Stimulated activated CD4-positive, alpha-beta T cell treated with anti-CD3 and anti-CD28 coated beads, Interleukin-2, amount 100 ng/mL, for 24 hours (primary cell): ENCODE measurements at places on chromosomes 7 and 10.

- no peak for DNase-seq
These were observed 41.4 kb downstream of the EBF3 start for GRCh38 chr10:129922598-129923123.

- DNase-seq: no peak
These were observed 185.1 kb upstream of the PRPS1L1 start for GRCh38 chr7:18212758-18213157.

DNA sequence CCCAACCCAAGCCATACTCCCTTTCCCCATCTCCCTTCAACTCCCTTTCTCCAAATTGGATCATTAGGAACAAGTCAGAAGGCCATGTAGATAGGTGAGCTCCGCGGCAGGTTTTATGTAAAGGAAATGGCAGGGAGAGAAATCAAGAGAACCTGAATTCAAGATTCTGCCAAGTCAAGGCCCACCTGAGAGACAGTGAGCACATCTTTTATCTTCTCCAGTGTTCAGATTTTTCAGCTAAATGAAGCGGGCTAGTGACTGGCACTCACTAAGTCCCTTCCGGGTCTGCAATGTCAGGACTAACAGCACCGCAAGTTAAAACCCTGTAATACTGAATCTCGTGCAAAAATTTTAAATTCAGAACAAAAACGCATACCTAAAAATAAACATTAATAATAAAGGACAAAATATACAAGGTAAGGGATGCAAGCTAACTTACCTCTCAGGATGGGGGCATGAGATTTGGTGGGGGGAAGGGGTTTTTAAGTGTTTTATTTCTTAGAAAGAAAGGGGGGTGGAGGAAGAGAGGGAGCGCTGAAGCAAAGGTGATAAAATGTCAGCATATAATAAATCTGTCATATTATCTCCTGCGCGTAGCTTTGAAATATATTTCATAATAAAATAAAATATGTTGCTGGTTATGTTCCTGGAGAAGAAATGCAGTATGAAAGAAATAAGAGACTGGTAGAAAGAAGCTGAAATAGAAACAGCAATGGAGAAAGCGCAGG, 17.6 kb downstream of the TCAF1 start:
- DNase-seq: no peak

DNA sequence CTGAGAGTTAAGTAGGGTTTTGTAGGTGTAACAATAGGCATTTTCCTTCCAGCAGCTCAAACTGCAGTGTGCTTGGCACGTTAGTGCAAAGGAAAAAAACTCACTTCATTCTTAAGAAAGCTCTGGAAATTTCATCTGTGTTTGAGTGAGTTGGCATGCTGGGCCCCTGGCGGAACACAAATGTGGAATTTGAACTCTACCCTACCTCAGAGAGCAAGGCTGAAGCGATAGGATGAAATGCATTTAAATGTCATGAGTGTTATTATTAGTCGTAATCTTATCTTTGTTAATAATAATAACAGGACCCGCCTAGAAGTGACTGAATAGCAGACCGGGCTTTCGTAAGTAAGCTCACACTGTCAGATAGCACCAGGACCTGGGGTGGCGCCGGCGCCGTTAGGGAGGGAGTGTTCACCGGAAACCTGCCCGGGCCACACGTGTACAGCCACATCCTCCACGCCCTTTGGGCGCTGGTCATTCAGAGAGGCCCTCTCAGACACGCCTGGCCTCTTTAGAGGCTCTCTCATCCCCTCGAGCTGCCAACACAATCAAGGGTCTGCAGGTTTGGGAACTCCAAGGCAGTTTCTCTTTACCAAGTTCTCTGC, 63.5 kb downstream of the GRK5 start:
- peak; percentile 48 for DNase-seq

DNA sequence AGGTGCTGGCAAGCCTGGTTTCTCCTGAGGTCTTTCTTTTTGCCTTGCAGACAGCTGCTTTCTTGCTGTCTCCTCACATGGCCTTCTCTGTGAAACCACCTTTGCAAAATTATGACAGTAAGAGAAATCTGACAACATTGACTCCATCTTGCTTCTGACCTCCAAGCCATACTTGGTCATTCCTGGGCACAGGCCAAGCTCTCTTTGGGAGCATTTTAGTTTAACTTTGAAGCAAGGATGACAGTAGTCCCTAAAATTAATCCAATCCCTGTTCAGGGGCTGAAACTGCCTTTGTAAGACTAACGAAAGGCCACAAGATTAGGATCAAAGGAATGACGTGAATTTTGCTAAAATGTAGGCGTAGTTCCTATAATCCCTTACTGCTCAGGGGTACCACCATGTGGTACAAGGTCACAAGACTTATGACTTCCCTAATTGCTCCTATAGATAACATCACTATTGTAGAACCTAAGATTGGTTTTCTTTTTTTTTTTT, 25.1 kb upstream of the NRBF2 start:
- DNase-seq: no peak

GRCh38 chr7:45196374-45196773, 38.8 kb downstream of the RAMP3 start:
- peak; percentile 66 for DNase-seq

- DNase-seq: no peak
These were observed 283.7 kb upstream of the FZD1 start for GRCh38 chr7:90980545-90980944.

DNA sequence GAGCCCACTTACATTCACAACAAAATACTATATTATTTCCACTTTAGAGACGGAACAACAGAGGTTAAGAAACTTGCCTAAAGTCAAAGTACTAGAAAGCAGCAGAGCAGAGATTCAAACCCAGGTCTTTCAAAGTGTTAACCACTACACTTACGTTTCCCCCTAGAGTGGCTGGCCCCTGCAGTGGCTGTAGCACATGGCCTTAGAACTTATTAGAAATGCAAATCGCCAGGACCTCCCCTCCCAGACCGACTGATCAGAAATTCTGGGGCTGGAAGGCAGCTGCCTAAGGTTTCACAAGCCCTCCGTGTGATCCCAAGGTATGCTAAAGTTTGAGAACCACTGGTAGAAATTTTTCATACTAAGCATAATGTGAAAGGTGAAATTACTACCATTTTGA, 8.1 kb downstream of the MPP7 start:
- no peak for DNase-seq

DNA sequence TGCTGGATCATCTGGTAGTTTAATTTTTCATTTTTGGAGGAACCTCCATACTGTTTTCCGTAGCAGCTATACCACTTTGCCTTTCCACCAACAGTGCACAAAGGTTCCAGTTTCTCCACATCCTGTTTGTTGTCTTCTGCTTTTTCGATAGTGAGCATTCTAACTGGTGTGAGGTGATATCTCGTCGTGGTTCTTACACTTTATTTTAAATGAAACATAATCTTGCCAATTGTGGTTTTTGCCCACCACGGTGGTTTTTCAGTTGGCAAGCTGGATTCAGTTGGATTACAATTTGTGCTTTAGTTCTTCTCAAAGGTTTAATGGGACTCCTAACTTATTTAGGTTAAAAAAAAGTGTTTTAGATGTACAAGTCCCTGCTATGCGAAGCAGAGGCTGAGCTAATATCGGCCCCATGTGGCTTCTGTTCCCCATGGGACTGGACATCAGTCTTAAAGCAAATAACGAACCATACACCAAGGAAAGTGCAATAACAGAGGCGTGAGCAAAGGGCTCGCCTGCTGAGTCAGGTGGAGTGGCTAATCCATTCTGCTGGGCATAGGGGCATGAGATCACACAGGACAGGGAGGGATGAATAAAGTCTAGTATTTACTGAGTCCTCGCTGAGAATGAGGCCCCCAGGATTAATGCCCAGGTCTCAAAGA, 153.6 kb downstream of the AOAH start:
- DNase-seq: no peak

DNA sequence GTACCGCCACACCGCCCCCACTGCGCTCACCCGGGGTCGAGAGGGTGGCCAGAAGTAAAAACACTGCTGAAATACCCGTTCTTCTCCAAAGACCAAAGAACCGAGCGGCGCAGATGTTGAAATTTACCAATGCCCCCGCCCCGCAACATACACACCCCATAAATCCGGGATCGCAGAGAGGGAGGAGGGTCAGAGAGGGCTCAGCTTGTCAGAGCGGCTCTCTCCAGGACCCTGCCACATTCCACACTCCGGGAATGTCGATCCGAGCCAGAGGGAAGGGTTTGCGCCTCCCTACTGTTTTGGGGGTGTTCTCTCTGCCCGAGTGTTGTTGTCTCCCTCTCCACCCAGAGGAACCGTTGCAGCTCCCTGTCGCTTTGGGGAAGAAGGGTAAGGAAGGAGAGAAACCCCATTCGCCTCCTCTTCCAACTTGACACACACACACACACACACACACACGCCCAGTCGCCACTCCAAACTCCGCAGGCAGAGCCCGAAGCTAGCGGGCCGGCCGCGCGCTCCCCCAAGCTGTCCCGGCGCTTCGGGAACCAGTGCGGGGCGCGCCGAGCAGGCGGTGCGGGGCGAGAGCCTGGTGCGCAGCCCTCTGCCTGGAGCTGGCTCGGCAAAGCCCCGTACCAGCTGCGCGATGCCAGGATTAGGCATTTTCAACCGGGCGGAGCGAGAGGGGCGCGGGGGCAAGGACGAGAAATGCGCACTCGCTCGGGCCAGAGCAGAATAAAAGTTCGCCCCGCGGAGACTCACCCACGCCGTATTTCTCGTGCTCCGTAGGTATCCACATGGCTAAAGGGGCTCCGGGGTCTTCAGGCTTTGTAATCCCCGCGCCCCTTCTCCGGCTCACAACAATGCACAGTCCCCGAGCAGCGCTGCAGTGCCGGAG, 609 bp downstream of the DOCK4 start:
- peak; percentile 40 for DNase-seq

DNA sequence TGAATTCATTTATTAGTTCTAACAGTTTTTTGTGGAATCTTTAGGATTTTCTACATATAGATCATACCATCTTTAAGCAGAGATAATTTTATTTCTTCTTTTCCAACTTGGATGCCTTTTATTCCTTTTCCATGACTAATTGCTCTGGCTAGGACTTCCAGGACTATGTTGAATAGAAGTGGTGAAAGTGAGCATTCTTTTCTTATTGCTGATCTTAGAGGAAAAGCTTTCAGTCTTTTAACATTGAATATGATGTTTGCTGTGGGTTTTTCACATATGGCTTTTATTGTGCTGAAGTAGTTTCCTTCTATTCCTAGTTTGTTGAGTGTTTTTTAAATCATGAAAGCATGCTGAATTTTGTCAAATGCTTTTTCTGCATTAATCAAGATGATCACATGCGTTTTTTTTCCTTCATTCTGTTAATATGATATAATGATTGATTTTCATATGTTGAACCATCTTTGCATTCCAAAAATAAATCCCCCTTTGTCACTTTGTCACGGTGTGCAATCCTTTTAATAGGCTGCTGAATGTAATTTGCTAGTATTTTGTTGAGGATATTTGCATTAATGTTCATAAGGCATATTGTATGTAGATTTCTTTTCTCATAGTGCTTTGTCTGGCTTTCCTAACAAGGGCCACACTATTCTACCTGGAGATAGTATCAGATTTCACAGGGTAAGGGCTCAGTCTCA, 92.9 kb downstream of the ZNF467 start:
- DNase-seq: no peak

DNA sequence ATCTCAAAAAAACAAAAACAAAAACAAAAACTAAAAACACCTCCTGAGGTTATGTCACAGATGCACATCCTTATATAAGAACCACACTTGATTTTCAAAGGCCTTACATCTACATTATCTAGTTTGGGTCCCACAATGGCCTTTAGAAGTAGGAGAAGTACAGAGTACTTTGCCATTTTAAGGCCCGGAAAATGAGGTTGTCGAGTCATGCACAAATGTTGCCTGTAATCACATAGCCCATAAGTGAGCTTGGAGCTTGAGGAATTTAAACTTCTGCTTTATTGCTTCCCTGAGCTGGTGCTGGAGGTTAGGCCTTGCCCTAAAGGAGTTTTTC, 9.7 kb upstream of the MKRN1 start:
- no peak for DNase-seq

GRCh38 chr10:14383266-14383665, 52.5 kb upstream of the FRMD4A start:
- no peak for DNase-seq

DNA sequence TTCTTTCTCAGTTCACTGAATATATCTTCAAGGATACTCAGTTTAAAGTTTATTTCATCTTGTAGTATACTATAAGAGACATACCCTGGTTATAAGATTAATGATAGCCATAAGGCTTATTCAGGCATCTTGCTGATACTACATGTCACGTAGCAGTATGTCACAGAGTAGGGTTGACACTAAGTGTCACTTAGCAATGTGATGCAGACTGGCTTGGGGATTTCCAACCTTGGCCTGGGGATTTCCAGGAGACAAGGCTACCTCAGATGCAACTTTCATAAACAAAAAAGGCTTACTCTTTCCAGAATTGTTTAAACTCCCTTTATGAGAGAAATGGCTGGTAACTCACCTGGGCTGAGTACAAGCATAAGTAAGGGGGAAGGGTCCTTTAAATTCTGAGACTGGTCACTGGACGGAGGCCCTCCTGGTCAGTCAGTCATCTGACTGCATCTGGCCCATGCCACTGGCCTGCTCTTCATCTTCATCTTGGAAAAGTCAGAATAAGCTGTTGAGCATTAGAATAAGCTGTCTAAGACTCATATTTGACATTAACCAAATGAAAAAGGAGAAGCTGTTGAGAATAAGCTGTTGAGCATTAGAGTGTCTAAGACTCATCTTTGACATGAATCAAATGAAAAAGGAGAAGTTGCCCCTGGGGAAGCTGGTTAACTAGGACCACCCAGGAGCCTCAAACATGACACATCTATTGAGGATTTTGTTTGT, 9.5 kb downstream of the SLC13A1 start:
- no peak for DNase-seq

GRCh38 chr7:3588341-3588740, 287.3 kb downstream of the SDK1 start:
- DNase-seq: no peak

DNA sequence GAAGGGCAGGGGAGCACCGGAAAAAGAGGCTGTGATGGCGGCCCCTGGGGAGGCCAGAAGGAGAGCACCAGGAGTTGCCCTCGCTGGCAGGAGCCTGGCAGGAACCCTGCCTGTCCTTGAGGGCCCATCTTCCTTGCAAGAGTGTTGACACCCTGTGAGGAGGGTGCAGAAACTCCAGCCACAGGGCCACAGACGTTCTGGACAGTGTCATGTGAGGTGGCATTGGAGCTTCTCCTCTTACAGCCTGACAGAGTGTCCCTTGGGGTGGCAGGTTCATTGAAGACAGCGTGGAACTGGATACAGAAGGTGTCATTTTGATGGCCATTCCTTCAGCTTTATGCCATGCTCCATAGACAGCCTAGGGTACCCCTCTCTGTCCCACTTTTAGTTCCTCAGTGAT, 54.2 kb downstream of the RBM20 start:
- DNase-seq: no peak

- no peak for DNase-seq
These were observed 88.7 kb upstream of the NRP1 start for GRCh38 chr10:33423154-33423529.

- DNase-seq: peak; percentile 89
These were observed 31.7 kb downstream of the CYCS start for GRCh38 chr7:25093268-25093826.

GRCh38 chr7:138350701-138351357, 109.2 kb upstream of the TRIM24 start:
- no peak for DNase-seq

- DNase-seq: no peak
These were observed 8.5 kb downstream of the ZDHHC16 start for GRCh38 chr10:97454330-97455036.

- DNase-seq: no peak
These were observed 6.9 kb downstream of the CYCS start for GRCh38 chr7:25118048-25118753.
